Esophagus squamous epithelium (tissue), 5 donors: ENCODE measurements at places on chromosomes 1 and 21. TPM values are rescaled to one million over a fixed set of nuclear protein-coding genes. Genes with fewer than 3 reads are reported as not detected.

DNA sequence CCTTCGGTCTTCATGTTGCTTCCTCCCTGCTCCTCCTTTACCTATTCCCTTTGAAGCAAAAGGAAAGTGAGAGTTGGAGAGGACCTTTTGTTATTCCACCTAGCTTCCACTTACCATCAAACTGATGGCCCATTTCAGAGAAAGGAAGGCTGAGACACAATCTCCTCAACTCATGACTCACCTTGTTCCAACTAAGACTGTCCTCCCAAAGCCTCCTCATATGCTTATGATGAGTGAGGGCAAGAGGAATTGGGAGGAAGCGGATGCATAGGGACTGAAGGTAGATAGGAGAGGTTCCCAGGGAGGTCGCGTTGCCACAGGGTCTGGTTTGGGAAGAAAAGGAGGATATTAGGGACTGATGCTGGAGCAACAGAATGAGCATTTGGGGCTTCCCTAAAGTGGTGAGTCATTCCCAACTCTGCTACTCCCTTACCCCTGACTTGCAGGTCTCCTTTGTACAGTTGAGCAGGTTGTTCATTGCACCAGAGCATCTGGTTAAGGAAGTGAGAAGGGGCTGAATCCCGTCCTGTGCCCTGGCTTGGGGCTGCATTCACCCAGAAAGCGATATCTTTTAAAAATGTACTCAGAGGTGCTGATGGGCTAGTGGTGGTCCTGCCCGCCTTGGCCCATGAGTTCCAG is 35.0 kb downstream of the LGR6 start:
- no peaks in the 10 kb centered on the region for H3K27me3 ChIP-seq
- DNase-seq, result no peak
- H3K27ac ChIP-seq, result peak overlapping the region; percentile 36
- no peak overlapping the region for H3K4me3 ChIP-seq
- no peaks in the 10 kb centered on the region for H3K36me3 ChIP-seq

DNA sequence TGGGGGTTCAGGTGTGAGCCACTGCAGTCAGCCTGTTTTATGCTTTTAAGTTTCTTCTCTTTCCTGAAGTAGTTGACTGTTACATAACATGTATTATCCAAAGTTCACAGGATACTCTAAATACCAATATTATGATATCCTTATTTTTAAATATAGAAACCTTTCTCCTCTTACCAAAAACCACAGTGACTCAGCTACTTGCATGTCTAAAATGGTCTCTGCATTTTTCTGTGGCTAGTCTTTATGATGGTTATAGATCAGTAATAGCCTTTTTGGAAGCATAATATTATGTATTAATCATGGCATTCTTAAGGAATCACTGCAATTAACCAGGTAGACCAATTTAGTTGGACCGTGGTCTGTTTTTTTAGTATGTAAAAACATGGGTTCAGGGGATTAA is 210.8 kb upstream of the CACYBP start:
- H3K4me3 ChIP-seq, result no peak overlapping the region
- H3K4me1 ChIP-seq, result no peaks in the 10 kb centered on the region
- H3K36me3 ChIP-seq, result no peaks in the 10 kb centered on the region
- DNase-seq, result no peak
- H3K27ac ChIP-seq, result no peak overlapping the region

GRCh38 chr1:160888926-160889325 is 3.9 kb upstream of the ITLN1 start:
- H3K27ac ChIP-seq, result no peak overlapping the region
- H3K4me3 ChIP-seq, result no peak overlapping the region
- no peaks in the 10 kb centered on the region for H3K27me3 ChIP-seq
- H3K4me1 ChIP-seq, result no peaks in the 10 kb centered on the region
- no peak for DNase-seq

DNA sequence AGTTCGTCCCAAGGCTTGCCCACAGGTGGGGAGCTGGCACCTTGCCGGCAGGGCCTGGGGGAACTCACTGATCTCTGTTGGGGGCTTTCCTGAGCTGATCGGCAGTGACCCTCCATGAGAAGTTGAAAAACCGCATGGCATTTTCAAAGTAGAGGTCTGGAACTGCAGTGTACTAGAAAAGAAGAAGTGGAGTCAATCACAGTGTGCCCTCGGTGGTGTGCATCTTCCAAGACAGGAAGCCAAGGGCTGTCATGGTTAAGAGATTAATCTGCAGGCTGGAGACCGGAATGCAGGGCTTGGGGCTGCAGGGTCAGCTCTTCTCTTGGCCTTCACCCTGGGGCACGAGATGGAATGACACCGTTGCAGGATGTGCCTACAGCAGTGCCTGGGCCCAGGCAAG is 56.8 kb downstream of the ECE1 start:
- no peak for DNase-seq
- no peaks in the 10 kb centered on the region for H3K4me1 ChIP-seq
- no peak overlapping the region for H3K27ac ChIP-seq
- no peaks in the 10 kb centered on the region for H3K36me3 ChIP-seq
- H3K4me3 ChIP-seq, result no peak overlapping the region

- H3K4me3 ChIP-seq, result no peak overlapping the region
- H3K4me1 ChIP-seq, result no peaks in the 10 kb centered on the region
- H3K36me3 ChIP-seq, result no peaks in the 10 kb centered on the region
- H3K27ac ChIP-seq, result no peak overlapping the region
- no peak for DNase-seq
These were observed 5.5 kb downstream of the KLF18 start for GRCh38 chr1:44135886-44136285.

DNA sequence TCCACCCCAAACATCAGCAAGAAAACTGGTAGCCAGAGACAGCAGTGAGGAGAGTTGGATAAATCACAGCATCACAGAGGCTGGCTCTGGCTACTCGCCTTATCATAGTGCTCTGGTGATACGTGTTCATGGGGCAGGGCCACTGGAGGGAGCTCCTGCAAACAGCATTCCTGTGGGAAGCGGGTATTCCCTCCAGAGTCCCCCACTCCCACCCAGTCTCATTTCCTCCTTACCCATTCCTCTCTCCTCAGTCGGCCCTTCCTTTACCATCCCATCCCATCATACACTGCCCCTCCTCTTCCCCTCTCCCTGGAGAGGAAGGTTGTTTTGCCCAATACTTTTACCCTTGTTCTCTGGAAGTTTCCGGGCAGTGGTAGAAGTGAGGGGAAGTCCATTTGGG is 7.1 kb downstream of the NHLH2 start:
- H3K27me3 ChIP-seq, result peaks cover 4% of the 10 kb centered on the region
- H3K4me3 ChIP-seq, result no peak overlapping the region
- H3K27ac ChIP-seq, result no peak overlapping the region
- no peaks in the 10 kb centered on the region for H3K36me3 ChIP-seq
- DNase-seq, result no peak

GRCh38 chr1:220928320-220928719 is 49.1 kb downstream of the HLX start:
- H3K4me1 ChIP-seq, result no peaks in the 10 kb centered on the region
- no peaks in the 10 kb centered on the region for H3K36me3 ChIP-seq
- no peak for DNase-seq
- H3K27me3 ChIP-seq, result no peaks in the 10 kb centered on the region

DNA sequence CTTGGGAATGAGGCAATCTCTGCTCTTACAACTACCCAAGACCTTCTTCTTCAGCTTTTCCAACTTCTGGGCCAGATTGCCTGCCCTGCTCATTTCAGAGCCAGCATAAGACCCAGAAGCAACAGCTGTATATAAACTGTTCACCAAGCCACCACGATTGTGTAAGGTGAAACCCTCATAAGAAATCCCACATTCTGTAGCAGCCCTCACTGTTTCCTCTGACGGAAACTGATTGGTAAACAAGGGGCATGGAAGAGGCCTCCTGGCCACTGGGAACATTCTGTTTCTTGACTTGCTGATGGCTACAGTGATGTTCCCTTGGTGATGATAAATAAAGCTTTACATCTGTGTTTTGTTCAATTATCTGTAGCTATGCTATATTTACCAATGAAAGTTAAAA is 39.7 kb upstream of the EXO1 start:
- no peak overlapping the region for H3K4me3 ChIP-seq
- H3K27ac ChIP-seq, result no peak overlapping the region
- DNase-seq, result no peak
- no peaks in the 10 kb centered on the region for H3K27me3 ChIP-seq
- no peaks in the 10 kb centered on the region for H3K36me3 ChIP-seq
- no peaks in the 10 kb centered on the region for H3K4me1 ChIP-seq

GRCh38 chr1:14599183-14599791 is 802 bp downstream of the KAZN start:
- no peak for DNase-seq
- peaks cover 7% of the 10 kb centered on the region for H3K27me3 ChIP-seq
- H3K4me1 ChIP-seq, result peaks cover 14% of the 10 kb centered on the region

GRCh38 chr1:12438349-12438924 is 179.6 kb downstream of the DHRS3 start:
- DNase-seq, result no peak
- no peak overlapping the region for H3K4me3 ChIP-seq
- peaks cover 44% of the 10 kb centered on the region for H3K36me3 ChIP-seq
- peaks cover 38% of the 10 kb centered on the region for H3K4me1 ChIP-seq
- no peaks in the 10 kb centered on the region for H3K27me3 ChIP-seq

DNA sequence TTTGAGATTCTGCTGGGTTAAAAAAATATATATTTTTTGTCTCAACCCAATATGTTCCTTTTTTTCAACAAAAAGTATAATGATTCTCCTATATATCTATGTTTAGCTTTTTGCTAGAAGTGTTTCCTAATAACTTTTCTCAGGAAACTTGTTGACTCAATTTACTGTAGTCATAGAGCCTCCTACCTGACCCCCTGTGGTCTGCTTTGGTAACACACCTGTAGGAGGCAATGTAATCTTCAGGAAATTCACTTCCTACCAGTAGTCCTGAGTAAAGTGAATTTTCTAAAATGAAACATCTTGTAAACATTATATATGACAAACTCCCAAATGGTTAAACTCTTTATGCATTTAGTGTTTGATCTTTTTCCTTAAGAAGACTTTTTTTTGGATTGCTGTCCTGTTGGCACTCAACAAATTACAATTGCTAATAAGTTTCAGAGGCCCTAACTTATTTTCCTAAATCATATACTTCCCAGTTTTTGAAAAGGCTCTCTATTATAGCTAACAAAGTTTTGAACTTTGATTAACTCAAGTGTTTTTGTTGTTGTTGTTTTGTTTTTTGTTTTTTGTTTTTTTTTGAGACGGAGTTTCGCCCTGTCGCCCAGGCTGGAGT is 118.3 kb downstream of the OLFML2B start:
- H3K4me3 ChIP-seq, result no peak overlapping the region
- H3K27me3 ChIP-seq, result no peaks in the 10 kb centered on the region
- H3K4me1 ChIP-seq, result peaks cover 9% of the 10 kb centered on the region
- no peak overlapping the region for H3K27ac ChIP-seq
- no peaks in the 10 kb centered on the region for H3K36me3 ChIP-seq

DNA sequence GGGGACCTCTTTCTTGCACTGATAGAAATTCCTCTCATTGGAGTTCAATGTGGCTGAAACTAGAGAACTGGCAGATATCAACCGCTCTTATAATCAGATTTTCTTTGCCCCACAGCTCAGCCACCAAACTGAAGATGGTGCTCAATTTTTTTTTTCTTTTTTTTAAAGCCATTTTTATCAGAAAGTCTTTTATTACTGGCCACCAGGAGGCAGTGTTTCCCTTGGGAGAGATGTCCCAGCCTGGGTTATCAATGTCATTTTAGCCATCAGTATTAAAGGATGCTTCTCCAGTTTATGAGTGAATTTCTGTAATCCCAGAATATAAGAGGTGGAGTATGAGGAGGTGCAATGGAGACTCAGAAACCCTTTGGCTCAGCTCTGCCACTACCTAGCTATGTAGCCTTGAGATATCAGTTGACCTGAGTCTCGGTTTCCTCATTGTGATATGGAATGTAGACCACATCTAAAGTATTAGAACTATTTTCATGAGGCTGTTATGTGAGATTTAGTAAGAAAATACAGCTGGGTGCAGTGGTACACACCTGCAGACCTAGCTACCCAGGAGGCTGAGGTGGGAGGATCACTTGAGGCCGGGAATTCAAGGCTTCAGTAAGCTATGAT is 27.6 kb downstream of the CD244 start:
- no peak overlapping the region for H3K4me3 ChIP-seq
- H3K27me3 ChIP-seq, result no peaks in the 10 kb centered on the region
- no peak overlapping the region for H3K27ac ChIP-seq
- no peaks in the 10 kb centered on the region for H3K36me3 ChIP-seq
- H3K4me1 ChIP-seq, result no peaks in the 10 kb centered on the region
- no peak for DNase-seq

DNA sequence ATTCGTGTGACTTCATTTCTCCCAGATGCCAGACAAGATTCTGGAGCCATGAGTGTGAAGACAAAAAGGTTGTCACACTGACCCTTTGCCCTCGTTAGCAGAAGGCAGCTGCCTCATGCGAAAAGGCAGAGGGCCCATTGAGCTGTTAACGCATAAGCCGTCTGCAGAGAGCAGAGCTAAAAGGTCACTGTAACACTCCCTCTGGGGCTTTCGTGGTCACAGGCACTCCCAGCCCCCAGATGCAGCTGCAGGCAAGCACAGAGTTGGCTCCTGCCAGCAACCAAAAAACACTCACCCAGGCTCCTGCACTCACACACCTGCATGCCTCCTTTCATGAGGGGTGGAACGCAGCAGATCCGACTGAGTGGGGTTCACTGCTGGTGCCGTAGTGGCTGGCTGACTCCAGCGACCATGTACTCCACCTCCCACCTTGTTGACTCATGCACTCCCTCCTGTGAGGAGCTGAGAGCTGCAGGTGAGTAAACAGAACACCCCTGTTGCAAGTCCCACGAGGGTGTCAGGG is 287.5 kb downstream of the SMYD3 start:
- H3K4me3 ChIP-seq, result no peak overlapping the region
- H3K27me3 ChIP-seq, result no peaks in the 10 kb centered on the region
- no peaks in the 10 kb centered on the region for H3K36me3 ChIP-seq

- no peak for DNase-seq
- H3K27ac ChIP-seq, result no peak overlapping the region
- H3K4me1 ChIP-seq, result no peaks in the 10 kb centered on the region
- no peaks in the 10 kb centered on the region for H3K36me3 ChIP-seq
- H3K4me3 ChIP-seq, result no peak overlapping the region
These were observed 10.7 kb downstream of the NKAIN1 start for GRCh38 chr1:31228986-31229385.

GRCh38 chr21:38496224-38496623 is 2.1 kb downstream of the ERG start:
- no peaks in the 10 kb centered on the region for H3K36me3 ChIP-seq
- H3K4me1 ChIP-seq, result no peaks in the 10 kb centered on the region
- no peaks in the 10 kb centered on the region for H3K27me3 ChIP-seq
- no peak for DNase-seq

GRCh38 chr21:42465803-42466127 is 30.3 kb downstream of the RSPH1 start:
- no peaks in the 10 kb centered on the region for H3K4me1 ChIP-seq
- H3K27me3 ChIP-seq, result no peaks in the 10 kb centered on the region
- no peaks in the 10 kb centered on the region for H3K36me3 ChIP-seq
- no peak overlapping the region for H3K27ac ChIP-seq
- DNase-seq, result no peak
- H3K4me3 ChIP-seq, result no peak overlapping the region

GRCh38 chr1:221708987-221709386 is 32.9 kb downstream of the DUSP10 start:
- H3K4me3 ChIP-seq, result no peak overlapping the region
- no peaks in the 10 kb centered on the region for H3K27me3 ChIP-seq
- H3K4me1 ChIP-seq, result peaks cover 56% of the 10 kb centered on the region
- peak overlapping the region; percentile 59 for H3K27ac ChIP-seq
- H3K36me3 ChIP-seq, result peaks cover 12% of the 10 kb centered on the region

Gene GBP2
- total RNA-seq, result 23.6 TPM

Gene A3GALT2
- not detected for total RNA-seq

Gene ANGPTL7
- 1.2 TPM for total RNA-seq

Gene CLCN6
- total RNA-seq, result 7.4 TPM

Gene TNFRSF25
- 22.1 TPM for total RNA-seq

Gene RNF187
- 48.2 TPM for total RNA-seq
